IMR-90 (cell line): ENCODE measurements at places on chromosomes 4 and X. TPM values are rescaled to one million over a fixed set of nuclear protein-coding genes. Genes with fewer than 3 reads are reported as not detected.

DNA sequence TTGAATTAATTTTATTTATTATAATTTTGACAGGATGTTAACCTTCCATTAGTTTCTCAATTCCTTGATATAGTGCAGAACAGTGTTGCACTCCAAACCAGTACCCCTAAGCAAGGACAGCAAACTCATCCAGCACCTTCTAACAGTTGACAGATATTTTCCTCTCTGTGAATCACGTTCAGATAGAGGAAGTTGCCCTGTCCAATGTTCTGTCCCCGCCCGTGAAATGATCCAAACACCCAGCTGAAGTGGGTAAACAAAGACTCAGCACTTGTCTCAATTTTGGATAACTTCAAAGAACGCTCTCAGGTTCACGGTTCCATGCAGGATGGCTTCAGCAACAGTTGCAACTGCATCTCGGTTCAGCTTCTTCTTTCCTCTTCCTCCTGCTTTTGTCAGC is 1240.0 kb upstream of the ADGRL3 start:
- DNase-seq: no peak

DNA sequence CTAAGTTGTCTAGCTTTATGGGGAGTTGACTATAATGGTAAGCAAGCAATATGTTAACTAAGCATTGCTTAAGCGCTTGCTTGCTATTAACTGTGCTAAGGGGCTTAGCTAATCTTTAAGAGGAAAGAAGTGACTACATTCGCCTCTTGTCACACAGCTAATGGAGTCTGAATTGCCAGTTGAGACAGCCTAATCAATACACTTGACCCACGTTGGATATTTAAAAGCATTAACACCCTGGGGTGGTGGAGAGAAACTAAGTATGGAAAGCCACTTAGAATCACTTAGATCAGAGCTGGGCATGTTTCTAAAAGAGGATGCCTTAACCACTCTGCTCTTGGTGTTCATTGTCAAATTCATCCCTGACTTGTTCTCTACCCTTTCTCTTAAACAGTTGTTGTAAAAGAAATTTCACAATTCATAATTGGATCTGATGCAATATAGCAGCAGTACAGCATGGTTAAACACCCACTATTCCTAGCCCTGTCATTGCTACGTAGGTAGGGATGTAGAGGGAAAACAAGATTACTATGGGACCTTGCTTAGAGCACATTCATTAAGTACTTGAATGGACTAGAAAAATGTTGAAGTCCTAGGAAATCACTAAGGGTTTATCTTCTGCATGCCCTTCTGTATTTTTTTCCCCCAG is 3.5 kb downstream of the ZAR1 start:
- DNase-seq: no peak

DNA sequence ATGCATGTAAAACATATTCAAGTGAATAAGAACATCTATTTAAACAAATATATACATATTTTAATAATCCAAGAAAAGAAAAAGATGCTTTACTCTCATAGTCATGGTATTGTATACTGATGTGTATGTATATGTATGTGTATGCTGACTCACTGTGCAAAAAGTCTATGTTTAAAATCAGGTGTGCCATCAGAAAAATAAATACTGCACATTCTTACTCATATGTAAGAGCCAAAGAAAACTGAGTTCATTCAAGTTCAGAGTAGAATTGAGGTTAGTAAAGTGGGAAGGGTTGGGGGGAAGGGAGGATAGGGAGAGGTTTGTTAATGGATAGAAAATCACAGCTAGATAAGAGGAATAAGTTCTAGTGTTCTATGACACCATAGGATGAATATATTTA is 403.9 kb upstream of the SMIM31 start:
- DNase-seq: peak; percentile 17

GRCh38 chrX:119273420-119274192 is 37.5 kb downstream of the PGRMC1 start:
- DNase-seq: peak; percentile 21

- no peak for DNase-seq
Observed at GRCh38 chr4:6106156-6106555, 87.9 kb upstream of the C4orf50 start.

DNA sequence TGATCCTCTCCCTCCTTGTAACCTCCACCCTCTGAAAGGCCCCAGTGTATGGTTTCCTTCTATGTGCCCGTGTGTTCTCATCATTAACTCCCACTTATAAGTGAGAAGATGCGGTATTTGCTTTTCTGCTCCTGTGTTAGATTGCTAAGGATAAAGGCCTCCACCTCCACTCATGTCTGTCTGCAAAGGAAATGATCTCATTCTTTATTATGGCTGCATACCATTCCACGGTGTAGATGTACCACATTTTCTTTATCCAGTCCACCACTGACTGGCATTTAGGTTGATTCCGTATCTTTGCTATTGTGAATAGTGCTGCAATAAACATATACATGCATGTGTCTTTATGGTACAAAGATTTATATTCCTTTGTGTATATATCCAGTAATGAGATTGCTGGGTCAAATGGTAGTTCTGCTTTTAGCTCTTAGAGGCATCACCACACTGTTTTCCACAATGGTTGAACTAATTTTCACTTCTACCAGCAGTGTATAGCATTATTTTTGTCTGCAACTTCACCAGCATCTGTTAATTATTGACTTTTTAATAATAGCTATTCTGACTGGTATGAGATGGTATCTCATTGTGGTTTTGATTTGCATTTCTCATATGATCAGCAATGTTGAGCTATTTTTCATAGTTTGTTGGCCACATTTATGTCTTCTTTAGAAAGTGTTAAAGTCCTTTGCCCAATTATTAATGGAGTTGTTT is 1030.9 kb downstream of the FSTL5 start:
- no peak for DNase-seq

DNA sequence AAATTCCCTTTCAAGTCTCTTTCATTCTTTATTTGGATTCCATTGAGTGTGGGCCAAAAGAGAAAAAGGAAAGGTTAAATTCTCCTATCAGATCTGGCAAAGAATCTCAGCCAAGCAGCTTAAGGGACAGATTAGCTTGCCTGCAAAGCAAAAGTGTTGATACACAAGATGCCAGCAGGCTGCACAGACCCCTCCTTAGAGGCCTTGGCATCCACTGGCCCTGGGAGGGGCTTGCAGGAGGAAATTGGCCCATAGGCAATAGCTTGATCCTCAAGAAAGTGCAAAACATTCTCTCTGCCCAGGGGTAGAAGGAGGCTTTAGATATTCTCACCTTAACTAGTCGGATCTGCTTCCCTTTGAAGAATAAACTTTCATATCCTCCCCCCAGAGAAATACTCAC is 300.4 kb upstream of the CPEB2 start:
- DNase-seq: no peak

DNA sequence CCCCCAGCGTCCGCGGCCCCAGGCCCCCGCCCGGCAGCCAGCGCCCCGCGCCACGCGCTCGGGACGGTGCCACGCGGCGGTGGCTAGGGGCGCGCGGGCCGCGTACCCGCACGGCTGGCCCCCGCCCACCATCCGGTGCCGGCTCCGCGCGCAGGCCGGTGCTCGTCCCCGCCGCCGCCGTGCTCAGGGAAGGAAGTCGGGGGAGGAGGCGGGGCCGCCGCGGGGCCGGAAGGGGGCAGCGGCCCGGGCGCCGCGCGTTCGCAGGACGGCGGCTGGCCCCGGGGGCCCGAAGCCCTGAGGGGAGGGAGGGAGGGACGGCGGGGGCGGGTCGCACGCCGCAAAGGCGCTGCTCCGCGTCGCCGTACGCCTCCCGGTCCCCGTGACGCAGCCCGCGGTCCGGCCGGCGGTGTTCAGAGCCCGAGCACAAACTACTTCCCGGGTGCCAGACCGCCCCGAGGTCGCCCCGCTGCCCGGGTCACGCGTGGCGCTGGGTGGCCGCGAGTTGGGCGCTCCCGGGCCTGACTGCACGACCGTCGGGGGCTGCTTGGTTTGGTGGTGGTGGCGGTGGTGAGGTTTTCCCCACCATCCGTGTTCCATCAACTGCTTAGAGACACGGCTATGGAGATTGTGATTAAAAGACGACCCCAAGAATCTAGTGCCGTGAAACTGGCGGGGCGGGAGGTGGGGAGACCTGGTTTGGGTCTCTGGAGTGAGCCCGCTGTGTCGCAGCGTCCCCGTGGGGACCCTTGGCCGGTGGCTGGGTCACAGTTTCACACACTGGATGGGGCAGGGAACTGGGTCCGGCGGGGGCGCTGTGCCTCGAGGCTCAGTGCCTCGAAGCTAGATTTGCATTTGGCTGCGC is at the start of gene DCTD:
DCTD (minus strand) TSS at position 205 of the 862 bp plus-strand sequence. CDS start 1,818 bp downstream, outside the sequence.
- peak; percentile 65 for DNase-seq

GRCh38 chr4:187174749-187175148 is 451.1 kb upstream of the FAT1 start:
- DNase-seq: no peak

GRCh38 chr4:10730590-10730989 is 46.0 kb upstream of the CLNK start:
- no peak for DNase-seq

DNA sequence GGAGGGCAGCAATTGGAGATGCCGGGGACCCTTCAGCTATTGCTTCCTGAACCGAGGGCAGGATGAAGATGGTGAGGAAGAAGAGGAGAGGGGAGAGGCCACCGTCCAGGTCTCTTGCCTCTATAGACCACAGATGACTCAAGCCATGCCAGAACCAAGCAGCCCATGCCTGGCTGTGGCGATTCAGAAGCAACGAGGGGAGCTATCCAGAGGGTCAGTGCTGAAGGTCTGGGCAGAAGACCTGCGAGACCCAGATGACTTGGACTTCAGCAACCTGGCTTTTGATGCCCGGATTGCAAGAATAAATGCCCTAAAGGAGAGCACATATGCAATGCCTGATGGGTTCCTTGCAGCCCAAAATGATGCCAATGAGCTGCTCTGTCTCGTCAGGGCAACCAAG is 70.2 kb upstream of the PRPS2 start:
- DNase-seq: no peak

DNA sequence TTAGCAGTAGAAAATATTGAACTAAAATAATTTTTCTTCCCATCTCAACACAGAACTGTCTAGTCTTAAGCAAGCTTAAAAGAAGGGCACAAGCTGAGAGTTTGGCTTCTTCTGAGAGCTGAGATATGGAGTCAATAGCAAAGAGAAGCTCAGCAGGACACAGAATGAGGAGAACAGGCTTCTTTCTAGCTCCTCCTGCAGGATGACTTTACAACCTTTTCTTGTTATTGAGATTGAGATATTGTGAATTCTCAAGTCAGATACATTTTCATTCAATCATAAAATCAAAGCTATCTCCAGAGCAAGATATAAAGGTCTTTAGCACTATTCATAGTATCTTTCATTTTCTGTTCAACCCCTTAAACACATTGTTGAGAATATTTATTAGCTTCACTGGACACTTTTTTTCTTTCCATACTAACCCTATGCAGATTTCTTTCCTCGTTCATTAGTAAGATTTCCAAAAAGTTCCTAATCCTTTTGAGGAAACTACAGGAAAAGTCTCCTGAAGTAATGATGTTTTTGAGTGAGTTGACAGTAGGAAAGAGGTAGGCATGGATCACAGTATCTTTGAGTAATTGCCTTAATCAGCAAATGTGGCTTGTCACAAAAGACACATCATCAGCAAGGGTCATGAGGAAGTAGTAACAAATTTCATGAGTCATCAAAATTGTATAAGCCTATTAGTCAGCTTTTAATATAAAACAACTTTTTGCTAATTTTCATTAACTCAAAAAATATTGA is 17.8 kb upstream of the CXCL3 start:
- DNase-seq: peak; percentile 52

- no peak for DNase-seq
Observed at GRCh38 chr4:60750962-60751361, 449.2 kb upstream of the ADGRL3 start.

DNA sequence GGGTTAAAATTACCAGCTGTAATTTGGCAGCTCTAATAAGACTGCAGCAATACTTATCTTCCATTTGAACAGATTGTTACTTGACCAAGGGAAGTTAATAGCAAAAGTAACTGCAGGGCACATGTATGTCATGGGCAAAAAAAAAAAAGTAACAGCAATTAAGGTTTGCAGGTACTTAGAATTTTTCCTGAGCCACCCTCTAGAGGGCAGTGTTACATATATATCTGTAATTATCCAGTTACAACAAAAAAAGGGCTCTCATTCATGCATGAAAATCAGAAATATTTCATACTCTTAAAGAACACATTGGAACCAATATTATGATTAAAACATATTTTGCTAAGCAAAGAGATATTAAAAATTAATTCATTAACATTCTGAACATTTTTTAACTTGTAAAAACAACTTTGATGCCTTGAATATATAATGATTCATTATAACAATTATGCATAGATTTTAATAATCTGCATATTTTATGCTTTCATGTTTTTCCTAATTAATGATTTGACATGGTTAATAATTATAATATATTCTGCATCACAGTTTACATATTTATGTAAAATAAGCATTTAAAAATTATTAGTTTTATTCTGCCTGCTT is 25.1 kb downstream of the XIAP start:
- DNase-seq: peak; percentile 52

GRCh38 chr4:87042986-87043820 is 108.4 kb downstream of the AFF1 start:
- DNase-seq: no peak

- DNase-seq: no peak
Observed at GRCh38 chr4:13659341-13660070, 32.0 kb upstream of the BOD1L1 start.

GRCh38 chr4:140256941-140257340 is 103.0 kb upstream of the MAML3 start:
- peak; percentile 55 for DNase-seq

GRCh38 chr4:141233673-141234072 is 13.0 kb downstream of the ZNF330 start:
- DNase-seq: no peak

- no peak for DNase-seq
Observed at GRCh38 chrX:132718431-132718958, 229.7 kb upstream of the MBNL3 start.

- peak; percentile 1 for DNase-seq
Observed at GRCh38 chr4:157204634-157205244, 15.8 kb upstream of the GRIA2 start.

IRS4 gene
- 0.02 TPM in 1 of 2 replicates, not detected in the other for polyA plus RNA-seq

LONRF3 gene
- polyA plus RNA-seq: not detected in 2 replicates

MAGEA2B gene
- polyA plus RNA-seq: not detected in 2 replicates

TLR2 gene
- 0.03 TPM in 1 of 2 replicates, not detected in the other for polyA plus RNA-seq

TXK gene
- polyA plus RNA-seq: not detected in 2 replicates

ASB5 gene
- polyA plus RNA-seq: 0.21 and 0.32 TPM in 2 replicates

VCX3A gene
- not detected in 2 replicates for polyA plus RNA-seq

ZDHHC15 gene
- not detected in 2 replicates for polyA plus RNA-seq

BOD1L1 gene
- 11.0 and 13.5 TPM in 2 replicates for polyA plus RNA-seq

TSPAN7 gene
- polyA plus RNA-seq: not detected in 2 replicates

MAMLD1 gene
- polyA plus RNA-seq: 10.6 and 11.0 TPM in 2 replicates
